ENCODE measurements at places on chromosomes 13 and 19. TPM values are rescaled to one million over a fixed set of nuclear protein-coding genes. Genes with fewer than 3 reads are reported as not detected.

GRCh38 chr19:18297308-18297707 lies 15.9 kb upstream of the JUND start:
- no peak for DNase-seq

- DNase-seq, result no peak
These were observed 42.6 kb upstream of the GRTP1 start for GRCh38 chr13:113406321-113407102.

The TMEM59L gene
- 5.8 TPM for polyA plus RNA-seq

The NOVA2 gene
- polyA plus RNA-seq, result 1.9 TPM

The COX7A1 gene
- polyA plus RNA-seq, result not detected

The FPR1 gene
- polyA plus RNA-seq, result not detected

The GAPDHS gene
- not detected for polyA plus RNA-seq

The SLC8A2 gene
- polyA plus RNA-seq, result 0.29 TPM

GRCh38 chr13:28568286-28568685 lies 73.4 kb upstream of the FLT1 start:
- DNase-seq, result peak; percentile 46

GRCh38 chr19:45764945-45765701 lies 3.9 kb downstream of the SIX5 start:
- DNase-seq, result peak; percentile 28

DNA sequence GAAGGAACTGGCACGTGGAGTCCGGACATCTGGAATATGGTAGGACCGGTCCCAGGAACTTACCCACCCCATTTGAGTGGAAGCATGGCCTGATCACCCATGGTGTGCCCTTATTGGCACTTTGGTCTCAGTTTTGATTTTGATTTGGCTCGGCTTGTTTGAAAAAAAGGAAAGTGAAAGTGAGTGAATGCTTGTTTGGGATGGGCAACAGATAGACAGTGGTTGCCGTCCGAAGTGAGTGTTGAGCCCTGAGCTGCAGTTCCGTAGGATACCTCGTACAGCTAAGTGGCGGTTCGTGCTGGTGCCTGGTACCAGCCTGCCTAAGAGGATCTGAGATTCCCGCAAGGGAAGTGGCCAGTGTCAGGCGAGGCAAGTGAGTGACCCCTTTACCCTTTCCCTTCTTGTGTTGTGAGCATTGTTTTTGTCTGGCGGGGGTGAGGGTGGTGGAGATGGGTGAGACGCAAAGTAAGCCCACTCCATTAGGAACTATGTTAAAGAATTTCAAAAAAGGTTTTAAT lies 605.8 kb downstream of the UQCRFS1 start:
- no peak for DNase-seq

The ATXN8OS gene
- not detected for polyA plus RNA-seq

DNA sequence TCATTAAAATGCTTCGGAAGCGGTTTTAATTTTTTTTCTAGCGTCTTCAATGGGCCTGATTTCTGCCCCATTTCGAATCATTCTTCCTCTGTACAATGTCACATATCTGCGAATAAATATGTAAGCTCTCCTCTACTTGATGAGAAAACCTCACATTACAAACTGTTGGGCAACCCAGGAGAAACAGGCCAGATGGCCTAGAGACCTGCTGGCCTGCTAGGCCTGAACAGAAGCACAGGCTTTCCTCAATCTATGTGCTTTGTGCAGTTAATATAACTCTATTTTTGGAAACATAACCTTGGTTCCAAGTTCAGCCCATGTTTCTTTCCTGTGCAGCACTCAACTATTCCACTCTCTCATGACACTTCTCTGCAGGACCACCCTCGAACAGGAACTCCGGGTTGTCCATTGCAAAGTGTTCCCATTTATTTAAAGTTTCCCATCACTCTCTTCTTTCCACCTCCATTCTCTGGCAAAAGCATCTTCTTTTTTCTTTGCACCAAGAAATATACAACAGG lies 42.0 kb downstream of the DCLK1 start:
- DNase-seq, result no peak

DNA sequence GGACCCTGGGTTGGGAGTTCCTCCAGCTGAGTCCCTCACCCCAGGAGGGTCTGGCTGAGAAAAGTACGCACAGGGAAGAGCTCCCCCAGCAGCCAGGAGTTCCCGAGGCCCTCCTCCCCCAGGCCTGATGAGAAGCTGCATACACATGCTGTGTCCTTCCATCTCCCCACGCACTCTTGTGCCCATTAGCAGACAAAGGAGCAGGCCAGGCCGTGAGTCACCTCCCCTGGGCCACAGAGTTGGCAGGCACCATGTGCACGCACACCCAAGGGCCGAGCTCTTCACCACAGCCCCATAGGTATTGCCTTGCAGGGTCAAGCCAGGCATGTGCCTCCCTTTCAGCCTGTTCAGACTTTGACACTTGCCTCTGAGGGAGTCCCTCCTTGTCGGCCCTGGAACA lies 17.5 kb downstream of the MAU2 start:
- no peak for DNase-seq

The RGL3 gene
- polyA plus RNA-seq, result 13.3 TPM

The PPP2R1A gene
- polyA plus RNA-seq, result 163 TPM

- no peak for DNase-seq
These were observed 155.0 kb upstream of the TSHZ3 start for GRCh38 chr19:31504221-31504620.

GRCh38 chr13:110677731-110678545 lies 28.0 kb downstream of the CARS2 start:
- no peak for DNase-seq

DNA sequence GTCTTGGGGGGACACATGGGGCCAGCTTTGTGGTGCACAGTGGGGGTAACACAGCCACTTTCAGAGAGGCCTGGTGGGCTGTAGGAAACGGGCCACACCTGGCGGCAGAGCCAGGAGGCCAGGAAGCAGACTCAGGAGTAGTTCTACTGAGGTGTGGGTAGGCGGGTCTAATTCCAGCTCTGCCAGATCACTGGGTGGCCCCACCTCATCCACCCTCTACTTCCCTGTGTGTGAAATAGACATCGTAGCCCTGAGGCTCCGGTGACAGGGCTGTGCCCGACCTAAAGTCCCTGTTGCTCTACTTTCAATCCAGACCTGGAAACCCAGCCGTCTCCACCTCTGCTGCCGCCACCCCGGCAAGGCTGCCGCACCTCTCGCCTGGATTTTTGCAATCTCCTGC lies 4.0 kb downstream of the NKPD1 start:
- DNase-seq, result no peak

The AMER2 gene
- not detected for polyA plus RNA-seq

DNA sequence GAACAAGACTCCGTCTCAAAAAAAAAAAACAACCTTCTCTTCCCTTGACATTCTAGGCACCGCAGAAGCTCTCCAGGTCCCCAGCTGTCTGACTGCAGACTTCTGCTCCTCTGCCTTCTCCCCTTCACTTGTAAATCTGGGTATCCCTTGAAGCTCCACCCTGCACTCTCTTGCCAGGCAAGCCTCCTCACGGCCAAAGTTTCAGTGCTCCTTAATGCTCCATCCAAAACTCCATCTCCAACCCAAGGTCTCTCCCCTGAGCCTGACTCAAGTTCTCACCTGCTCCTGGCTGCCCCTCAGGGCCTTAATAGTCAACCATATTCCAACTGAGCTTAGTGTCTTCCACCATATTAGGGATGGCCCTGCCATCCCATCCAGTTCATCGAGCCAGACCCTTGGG lies 1.4 kb upstream of the CLDND2 start:
- DNase-seq, result no peak

The PLIN5 gene
- 0.59 TPM for polyA plus RNA-seq

The NAXD gene
- polyA plus RNA-seq, result 32.4 TPM

DNA sequence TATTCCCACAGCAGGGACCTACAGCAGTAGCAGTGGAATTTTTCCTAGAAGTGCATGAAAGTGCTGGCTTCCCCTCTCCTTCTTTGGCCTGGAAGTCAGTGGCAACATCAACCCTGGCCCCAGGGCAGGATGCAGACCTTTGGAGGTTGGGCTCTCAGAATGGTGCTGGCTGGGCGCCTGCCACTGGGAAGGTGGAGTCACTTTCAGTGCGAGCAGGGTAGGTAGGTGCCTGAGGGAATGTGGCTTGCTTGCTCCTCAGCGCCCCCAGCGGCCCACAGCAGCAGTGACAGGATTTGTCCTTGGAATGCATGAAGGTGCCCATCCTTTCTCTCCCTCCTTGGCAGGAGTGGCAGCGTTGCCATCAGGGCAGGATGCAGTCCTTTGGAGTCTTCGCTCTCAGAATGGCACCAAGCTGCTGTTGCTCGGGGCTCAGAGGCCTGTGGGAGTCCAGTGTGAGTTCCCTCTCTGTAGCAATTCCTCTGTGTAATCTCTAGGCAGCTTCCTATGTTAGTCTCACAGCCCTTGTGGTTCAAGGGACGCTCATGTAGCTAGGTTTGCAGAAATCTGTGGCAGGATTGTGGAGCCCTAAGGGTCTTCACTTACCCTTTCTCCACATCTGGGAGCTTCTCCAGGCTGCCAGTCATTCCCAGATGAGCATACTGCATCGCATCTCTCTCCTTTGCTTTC lies 354.4 kb upstream of the DACH1 start:
- no peak for DNase-seq

The SPC24 gene
- 12.7 TPM for polyA plus RNA-seq

The ZNF763 gene
- 0.72 TPM for polyA plus RNA-seq

GRCh38 chr13:46296921-46297320 lies 85.2 kb downstream of the LRRC63 start:
- no peak for DNase-seq

DNA sequence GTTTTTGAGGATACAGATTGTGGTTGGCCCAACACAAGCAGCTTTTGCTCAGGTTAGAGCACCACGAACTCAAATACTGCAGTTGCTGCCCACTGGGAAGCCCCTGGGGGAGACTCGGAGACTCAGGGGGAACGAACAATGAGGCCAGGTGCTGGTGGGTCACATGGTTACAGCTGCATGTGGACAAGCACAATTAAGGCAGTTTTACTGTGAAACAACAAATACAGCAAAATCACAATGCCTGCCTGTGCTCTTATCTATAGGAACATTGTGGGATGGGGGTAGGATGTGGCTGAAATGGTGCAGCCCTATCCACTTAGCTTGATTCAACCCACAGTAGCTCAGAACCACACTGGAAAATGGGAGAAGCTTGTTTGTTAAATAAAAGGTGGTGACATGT lies 119.7 kb upstream of the SPATA13 start:
- DNase-seq, result no peak

DNA sequence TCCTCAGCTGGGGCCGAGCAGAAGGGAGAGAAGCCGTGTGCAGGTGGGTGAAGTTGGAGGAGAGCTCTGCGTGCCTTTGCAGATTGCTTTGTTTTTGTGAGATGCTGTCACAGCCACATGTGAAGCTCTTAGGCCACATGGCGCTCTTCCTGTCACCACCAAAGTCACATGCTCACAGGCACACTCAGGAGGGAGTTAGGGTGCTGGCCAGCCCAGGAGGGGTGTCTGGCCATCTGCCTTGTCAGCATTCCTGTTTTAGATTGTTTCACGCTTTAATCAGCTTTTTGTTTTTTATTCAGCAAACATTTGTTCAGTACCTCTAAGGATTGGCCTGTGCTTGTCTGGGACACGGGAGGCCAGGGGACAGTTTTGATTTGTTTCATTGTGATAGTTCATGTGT lies 21.9 kb downstream of the GPATCH1 start:
- no peak for DNase-seq

DNA sequence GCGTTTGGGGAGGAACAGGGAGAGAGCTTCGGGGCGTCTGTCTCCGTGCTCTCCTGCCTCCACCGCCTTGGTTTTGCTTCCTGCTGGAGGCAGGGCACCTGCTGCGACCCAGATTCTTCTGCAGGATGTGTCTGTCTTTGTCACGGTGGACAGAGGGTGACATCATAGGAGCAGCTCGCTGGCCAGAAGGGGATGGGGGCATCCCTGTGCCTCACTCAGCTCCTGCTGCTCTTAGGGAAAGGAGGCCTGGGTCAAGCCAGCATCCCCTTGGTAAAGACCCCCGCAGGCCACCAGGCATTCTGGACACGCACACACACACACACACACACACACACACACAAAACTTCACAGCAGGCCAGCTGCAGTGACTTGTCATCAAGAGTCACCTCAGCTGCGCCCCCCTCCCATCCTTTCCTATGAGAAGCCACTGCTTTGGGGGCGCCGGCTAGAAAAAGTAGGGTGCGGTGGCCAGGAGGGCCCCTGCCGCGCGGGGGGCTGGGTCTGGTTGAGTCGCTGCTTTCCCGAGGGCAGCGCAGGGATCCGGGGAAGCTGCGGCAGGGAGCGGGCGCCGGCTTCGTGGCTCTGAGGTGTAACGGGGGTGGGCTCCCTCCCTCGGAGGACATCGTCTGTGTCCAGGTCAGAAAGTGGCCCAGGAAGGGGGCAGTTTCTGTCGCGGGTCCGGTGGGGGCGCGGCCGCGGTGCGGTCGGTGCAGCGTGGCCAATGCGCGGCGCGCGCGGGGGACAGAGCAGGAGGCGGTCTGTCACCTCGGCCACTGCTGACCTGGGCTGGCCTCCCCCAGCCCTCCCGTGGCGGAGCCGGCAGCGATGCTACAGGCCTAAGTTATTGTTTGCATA lies 15.8 kb upstream of the NPAS1 start:
- peak; percentile 83 for DNase-seq

- peak; percentile 8 for DNase-seq
These were observed 59.4 kb downstream of the ZNF708 start for GRCh38 chr19:21269813-21270212.
